ENCODE measurements at places on chromosomes 3 and 15.

GRCh38 chr3:86790884-86791549 lies 199.9 kb downstream of the VGLL3 start:
- DNase-seq, result no peak

DNA sequence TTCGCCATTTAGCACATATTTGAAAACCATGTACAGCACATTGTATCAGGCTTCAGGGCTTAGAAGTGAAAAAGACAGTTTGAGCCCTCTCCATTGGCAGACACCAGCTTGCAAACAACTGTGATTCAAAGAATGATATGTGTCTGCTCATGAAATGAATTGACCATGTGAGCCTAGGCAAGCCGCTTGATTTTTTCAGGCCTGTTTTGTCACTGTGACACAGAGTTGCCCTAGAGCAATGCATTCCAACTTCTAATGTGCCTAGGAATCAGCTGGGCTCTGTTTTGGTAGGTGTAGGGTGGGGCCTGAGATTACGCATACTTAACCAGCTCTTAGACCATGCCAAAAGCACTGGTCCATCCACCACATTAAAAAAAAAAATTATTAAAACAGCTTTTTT lies 53.0 kb downstream of the ATP2C1 start:
- no peak for DNase-seq

- no peak for DNase-seq
Measured at GRCh38 chr15:25668901-25669300, 194.2 kb downstream of the ATP10A start.

- DNase-seq, result no peak
Measured at GRCh38 chr3:58474348-58474911, 17.5 kb upstream of the KCTD6 start.

- peak; percentile 54 for DNase-seq
Measured at GRCh38 chr15:101258238-101259144, 6.6 kb upstream of the CHSY1 start.

DNA sequence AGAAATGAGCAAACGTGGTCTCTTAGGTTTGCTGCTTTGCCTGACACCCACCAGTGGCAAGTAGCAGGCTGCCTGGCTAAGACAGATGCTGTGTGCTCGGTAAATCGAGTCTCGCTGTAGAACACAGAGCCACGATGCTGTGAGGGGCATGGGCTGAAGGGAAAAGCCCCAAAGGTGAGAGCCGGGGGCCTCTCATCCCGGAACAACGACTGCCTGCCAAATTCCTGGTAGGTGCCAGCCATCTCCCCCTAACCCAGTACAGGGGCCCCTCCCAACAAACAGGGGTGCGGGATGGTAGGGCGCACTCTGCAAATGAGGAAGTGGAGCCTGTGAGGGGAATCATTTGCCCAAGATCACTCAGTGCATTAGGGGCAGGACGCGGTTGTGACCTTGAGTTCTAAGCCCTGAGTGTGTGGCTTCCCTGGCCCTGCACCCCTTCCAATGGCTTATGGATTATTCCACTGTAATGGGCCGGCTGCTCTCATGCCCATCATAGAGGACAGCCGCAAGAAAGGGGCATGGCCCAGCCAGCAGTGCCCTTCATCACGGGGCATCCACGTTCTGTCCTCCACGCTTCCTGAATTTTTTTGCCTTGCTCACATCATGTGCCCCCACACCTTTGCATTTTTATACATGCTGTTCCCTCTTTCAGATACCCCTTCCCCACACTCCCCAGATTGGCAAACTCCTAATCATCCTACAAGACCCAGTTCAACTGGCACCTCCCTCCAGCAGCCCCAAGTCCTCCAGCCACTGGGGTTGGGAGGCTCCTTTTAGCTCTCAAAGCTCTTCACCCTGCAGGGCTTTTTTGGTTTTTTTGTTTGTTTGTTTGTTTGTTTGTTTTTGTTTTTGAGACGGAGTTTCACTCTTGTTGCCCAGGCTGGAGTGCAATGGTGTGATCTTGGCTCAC lies 125.4 kb downstream of the NUP210 start:
- no peak for DNase-seq

DNA sequence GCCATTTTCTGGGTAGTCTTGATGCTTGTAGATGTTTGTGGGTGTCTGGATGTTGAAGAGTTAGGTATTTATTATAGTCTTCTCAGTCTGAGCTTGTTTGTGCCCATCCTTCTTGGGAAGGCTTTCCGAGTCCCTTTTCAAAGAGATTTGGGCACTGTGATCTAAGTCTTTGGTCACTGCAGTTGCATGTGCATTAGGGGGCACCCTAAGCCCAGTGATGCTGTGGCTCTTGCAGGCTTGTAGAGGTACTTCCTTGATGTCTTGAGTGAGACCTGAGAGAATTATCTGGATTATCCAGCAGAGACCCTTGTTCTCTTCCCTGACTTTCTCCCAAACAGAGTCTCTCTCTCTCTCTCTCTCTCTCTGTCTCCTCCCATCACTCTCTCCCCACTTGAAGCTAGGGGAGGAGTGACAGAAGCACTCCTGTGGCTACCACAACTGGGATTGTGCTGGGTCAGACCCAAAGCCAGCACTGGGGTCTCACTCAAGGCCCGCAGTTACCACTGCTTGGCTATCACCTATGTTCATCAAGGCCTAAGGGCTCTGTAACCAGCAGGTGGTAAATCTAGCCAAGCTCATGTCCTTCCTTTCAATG lies 68.5 kb downstream of the TMCO5A start:
- DNase-seq, result peak; percentile 20

DNA sequence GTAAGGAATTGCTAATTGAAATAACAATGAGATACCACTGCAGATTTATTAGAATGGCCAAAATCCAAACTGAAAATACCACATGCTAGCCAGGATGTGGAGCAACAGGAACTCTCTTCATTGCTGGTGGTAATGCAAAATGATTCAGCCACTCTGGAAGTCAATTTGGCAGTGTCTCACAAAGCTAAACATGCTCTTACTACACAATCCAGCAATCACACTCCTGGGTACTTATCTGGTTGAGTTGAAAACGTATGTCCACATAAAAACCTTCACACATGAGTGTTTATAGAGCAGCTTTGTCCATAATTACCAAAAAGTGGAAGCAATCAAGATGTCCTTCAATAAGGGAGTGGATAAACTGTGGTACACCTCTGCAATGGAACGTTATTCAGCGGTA lies 113.3 kb downstream of the SMAD6 start:
- no peak for DNase-seq

DNA sequence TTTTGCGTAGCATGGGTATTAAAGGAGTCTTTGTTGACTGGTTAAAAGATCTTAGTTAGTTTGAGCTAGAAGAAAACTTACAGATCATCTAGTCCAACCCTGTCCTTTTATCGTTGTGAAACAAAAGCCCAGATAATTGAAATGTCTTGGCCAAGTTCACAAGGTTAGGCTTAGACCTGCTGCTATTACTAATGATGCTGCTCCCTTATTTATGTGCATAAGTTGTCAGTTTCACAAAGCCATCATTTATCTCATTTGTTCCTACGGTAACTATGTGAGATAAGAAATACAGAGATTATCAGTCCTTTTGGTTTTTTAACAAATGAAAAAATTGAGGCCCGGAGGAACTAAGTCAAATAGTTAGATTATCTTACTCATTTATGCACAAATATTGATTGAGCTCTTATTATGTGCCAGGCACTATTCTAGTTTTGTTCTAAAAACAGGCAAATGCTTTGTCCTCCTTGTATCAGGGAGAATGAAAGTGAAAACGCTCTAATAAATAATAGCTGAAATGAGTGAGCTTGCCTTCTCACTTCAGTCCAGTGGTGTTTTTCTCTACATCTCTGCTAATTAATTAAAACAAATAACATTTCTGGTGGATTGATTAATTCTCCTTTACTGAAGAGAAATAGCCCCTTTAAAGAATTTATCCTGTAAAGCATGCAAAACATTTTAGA lies 49.1 kb upstream of the TPRG1 start:
- no peak for DNase-seq

DNA sequence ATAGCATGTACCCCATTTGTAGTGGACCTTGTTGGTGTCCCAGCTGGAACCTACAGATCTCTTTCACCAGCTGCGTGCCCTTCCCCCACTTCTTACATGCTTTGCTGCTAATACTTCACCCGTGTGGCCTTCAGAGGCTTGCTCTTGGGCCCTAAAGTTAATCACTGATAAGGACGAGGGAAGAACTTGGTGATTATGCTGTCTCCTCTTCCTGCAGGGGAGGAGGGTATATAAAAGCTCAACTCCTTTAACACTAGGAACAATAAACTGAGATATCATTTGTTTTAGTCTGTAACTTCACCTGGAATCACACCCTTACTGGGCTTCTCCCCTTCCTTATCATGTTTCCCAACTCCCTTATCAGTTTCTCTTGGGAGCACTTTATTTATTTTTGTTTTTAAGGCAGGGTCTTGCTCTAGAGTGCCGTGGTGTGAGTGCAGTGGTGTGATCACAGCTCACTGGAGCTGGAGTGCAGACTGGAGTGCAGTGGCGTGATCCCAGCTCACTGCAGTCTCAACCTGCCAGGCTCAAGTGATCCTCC lies 43.2 kb upstream of the PIK3R4 start:
- no peak for DNase-seq

GRCh38 chr3:96072226-96072625 lies 742.2 kb upstream of the EPHA6 start:
- no peak for DNase-seq

DNA sequence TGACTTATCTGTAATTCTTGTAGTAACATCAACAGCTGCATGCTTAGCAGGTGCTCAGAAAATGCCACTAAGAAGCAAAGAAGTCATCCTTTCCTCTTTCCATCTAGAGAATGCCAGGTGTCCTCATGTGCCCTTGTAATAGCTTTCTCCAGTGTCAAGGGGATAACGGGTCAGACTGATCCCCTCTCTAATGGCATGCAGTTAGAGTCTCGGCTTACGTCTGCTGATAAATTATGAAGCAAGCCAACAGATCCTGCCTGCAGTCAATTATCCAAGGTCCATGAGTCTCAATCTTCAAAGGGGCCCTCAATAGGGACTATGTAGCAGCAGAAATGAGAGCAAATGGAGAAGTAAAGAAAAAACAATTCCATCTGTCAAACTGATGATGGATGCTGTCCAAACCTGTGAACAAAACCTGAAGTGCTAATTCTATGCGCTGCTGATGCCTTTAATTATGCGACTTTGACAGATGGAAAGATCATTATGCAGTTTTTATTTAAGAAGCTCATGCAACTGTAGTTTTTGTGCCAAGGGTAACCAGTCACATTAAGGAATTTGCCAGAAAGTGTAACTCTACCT lies 162.8 kb upstream of the PEX5L start:
- no peak for DNase-seq

DNA sequence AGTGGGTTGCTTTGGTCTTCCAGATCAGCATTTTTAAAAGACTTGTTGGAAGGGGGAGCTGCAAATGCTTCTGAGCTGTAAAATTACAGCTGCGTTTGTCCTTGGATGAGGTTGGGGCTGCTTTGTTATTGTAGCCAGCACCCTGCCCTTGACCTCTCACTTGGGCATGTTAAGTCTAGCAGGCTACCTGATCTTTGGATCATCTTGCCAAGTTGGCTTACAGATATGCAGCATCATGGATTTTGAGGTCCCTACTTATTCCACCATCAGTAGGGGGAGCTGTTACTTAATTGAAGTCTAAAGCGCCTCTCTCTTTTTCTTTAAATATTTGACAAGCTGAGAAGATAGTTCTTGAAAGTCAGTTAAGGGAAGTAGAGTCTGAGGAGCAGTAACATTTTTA lies 793.0 kb downstream of the MCTP2 start:
- no peak for DNase-seq

- DNase-seq, result no peak
Measured at GRCh38 chr15:81315452-81316175, 8.3 kb downstream of the STARD5 start.

- no peak for DNase-seq
Measured at GRCh38 chr3:101685050-101685400, 1.5 kb downstream of the RPL24 start.

GRCh38 chr3:43097400-43098080 lies 8.3 kb downstream of the POMGNT2 start:
- no peak for DNase-seq

GRCh38 chr3:98807011-98807410 lies 43.9 kb downstream of the ST3GAL6 start:
- no peak for DNase-seq

DNA sequence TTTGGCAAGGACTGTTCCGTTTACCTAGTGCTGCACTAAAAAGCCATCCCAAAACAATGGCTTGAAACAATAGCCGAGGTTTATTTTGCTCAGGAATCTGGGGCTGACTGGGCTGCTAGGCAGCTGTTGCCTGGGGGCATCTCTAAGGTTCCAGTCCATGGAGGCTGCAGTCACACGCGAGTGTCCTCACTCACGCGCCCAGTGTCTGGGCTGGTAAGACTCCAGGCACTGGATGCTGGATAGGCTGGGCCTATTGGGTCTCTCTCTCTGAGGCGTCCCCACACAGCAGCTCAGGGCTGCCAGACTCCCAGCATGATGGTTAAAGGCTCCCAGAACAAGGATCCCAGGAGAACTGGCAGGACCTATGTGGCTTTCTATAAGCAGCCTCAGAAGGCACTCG lies 34.2 kb downstream of the ALS2CL start:
- no peak for DNase-seq

DNA sequence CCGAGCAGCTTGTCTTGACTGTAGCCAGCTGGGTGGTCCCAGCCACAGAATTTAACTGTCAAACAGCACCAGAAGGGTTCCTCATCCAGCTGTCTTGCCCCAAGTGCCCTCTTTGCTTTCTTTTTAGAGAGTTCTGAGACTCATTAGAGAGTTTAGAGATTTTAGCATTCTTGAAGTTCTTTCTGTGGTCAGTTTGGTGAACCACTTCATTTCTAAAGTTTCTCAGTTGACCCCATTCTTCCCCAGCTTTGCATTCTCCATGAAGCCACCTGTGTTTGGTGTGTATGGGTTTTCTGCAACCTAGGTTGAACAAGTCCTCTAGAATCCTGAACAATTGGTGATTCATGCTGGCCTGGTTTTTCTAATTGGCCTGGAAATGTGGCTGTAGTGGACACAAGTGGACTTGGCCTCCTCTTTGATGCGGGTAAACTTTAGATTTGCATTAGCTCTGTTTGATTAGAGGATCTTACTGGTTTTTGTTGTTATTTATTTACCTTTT lies 33.7 kb downstream of the FLNB start:
- no peak for DNase-seq

- no peak for DNase-seq
Measured at GRCh38 chr15:38176155-38176554, 76.5 kb upstream of the SPRED1 start.

- no peak for DNase-seq
Measured at GRCh38 chr3:72048873-72049272, 263.9 kb upstream of the PROK2 start.

DNA sequence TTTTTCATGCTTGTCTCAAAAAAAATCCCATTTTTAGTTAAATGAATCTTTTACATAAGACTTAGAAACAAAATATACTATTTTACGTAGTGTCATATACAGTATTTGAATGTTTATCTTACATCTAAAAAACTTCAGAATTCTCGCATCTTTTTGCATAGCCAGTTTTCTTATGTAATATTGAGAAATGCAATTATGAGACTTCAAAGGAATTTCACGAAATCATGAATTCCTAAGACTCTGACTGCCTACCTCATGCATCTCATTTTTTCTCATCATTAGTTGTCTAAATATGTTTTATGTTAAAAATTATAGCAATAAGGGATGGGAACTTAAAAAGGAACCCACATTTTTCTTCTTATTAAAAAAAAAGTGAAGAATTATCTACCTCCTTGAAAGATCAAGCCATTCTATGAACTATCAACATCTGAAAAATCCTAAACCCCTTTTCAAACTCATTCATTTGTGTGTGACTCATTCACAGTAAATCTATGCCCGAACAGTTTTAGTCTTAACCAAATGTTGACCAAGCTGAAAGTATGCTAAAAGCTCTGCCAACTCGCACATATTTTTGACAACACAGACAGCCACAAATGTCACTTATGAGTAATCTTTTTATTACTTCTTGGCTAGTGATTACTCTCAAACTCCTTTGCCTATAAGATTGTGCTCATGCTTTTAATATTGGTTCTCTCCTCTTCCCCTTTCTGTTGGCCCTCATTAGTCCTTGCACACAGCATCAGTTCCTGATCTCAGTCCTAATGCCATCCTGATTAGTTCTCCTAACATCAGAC lies 115.9 kb downstream of the DCLK3 start:
- DNase-seq, result no peak

Data from activated naive CD8-positive, alpha-beta T cell treated with anti-CD3 and anti-CD28 coated beads, Interleukin-2, amount 50 U/mL, for 24 hours (primary cell).